Nucleus accumbens (tissue), 56 donors: ENCODE measurements at places on chromosomes 4 and X.

DNA sequence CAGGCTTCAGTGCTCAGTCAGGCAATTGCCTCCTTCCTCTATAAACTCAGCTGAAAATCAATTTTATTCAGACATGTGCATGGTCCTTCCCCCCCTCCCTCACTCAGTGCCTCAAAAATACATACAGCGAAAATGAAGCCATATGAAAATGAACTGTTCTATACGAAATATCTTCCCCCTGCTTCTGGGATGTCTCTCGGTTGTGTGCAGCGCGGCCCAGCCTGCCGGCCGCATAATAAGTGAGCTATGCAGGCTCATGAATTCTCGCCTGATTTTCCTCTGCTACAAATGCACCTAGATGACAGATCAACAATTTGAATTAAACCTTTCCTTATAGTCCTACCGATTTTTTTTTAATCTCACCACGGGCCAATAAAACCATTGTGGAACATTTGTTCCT lies 252.9 kb downstream of the CRLF2 start:
- DNase-seq = no peak

- DNase-seq = no peak
These were observed 28.8 kb upstream of the PPP2R2C start for GRCh38 chr4:6501171-6501570.

GRCh38 chr4:36392916-36393315 lies 111.5 kb downstream of the DTHD1 start:
- no peak for DNase-seq

DNA sequence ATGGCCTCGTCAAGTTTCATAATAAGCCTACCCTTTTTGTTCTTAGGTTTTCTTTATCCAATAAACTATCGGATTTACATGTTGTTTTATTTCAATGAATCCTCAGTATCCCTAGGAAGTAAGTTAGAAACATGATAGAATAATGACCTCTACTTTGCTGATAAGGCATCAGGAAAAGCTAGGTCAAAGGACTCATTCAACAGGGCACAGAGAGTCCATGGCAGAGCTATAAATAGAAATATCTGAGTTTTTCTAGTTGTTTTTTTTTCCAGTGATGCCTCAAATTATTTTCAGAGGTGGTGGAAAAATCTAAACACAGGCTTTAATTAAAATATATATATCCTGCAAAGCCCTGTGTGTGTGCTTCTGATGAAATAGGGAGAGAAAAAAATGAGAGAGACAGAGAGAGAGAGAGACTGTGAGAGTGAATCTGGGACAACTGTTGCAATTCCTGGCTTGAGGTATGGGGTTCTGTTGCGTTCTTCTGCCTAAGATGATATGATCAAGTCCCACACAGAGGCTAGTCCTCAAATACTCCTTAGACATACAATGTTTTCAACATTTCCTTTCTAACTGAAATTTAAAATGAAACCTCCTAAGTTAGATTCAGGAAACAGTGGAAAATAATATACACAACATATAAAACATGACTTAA lies 139.9 kb downstream of the HDX start:
- no peak for DNase-seq

DNA sequence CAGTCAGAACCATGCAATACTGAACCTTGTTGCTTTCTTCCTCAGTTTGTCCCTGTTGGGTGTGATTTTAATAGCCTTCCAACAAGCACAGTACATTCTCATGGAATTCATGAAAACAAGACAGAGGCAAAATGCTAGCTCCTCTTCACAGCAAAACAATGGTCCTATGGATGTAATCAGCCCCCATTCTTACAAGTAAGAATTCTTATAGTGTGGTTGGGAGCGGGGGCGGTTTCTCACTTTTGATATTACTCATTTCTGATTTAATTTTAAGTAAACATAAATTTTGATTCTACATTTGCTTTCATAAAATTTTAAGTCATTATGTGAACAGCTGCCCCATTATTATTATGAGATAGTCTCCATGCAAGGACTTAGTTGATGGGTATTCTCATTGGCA lies 80.8 kb upstream of the TLR2 start:
- no peak for DNase-seq

DNA sequence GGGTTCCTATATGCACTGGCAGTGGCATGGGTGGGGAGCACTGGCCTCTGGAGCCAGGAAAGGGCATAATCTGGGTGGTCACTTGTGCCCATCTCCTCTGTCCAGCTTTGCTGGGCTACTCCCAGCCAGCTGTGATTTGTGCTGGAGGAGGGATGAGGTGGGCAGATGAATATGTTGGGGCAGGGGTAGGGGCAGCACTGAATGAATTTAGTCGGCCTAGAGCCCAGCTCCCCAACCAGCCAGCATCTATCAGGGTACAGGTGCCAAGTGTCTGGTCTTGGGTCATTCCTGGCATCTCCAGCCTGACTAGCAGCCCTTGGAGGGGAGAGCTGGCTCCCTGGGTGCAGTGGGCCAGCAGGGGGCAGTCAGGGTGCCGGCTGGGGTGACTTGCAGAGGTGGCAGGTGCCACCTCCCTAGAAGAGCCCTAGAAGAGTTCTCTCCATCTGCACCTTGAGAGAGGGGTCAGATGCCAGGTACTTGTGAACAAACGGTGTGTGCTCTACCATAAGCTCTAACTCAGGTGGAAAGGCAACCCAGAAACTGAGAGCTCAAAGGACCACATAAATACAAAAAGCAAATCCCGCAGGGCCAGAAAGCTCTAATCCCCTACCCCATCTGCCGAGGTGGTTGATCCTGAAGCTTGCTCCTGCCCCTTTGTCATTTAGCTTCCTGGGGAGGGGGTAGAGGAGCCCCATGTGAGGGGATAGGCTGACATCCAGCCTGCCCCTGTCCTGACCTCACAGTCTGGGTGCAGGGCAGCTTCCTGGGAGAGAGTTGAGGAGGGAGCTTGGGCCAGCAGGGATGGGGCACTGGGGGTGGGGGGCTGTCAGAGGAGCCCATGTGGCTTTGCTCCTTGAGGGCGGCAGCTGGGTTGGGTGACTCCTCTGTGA lies 2.2 kb downstream of the SORCS2 start:
- DNase-seq = peak; percentile 51

GRCh38 chr4:1367230-1367935 lies 20.4 kb downstream of the UVSSA start:
- DNase-seq = no peak

DNA sequence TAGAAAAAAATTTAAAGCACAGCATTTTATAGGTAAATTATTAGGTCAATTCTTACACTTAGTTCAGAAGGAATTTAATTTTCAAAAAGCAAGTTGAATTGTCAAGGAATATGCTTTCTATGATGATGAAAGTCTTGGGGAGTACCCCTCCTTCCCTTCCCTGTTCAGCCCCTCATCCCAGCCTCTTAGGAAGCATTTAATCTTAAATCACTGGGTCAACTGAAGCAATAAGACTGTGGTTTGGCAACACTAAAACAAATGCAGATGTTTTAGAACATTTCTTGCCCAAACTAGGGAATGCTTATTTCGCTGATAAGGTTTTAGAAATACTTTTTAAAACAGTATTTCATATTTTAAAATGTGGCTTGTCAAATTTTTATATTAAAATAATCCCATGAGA lies 19.1 kb upstream of the ARSJ start:
- no peak for DNase-seq

DNA sequence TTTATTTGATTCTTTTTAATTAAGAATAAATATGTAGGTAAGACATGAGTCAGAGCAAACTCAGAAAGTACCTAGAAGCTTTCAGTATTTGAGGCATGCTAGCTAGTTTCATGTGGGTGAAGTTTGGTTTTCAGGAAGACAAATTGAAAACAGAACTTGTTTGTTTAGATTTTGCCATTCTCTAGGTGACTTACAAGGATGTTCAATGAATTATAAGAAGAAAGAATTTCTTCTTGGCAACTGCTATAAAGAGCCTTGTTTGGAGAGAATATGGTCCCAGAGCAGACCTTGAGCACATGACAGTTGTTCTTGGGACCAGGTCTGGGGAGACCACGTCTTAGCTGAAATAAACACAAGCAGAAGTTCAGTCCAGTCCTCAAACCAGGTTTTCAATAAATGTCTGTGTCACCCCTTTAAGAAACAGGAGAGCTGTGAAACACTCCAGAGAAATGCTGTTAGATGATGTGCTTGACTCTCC lies 38.0 kb upstream of the IL21 start:
- DNase-seq = no peak

DNA sequence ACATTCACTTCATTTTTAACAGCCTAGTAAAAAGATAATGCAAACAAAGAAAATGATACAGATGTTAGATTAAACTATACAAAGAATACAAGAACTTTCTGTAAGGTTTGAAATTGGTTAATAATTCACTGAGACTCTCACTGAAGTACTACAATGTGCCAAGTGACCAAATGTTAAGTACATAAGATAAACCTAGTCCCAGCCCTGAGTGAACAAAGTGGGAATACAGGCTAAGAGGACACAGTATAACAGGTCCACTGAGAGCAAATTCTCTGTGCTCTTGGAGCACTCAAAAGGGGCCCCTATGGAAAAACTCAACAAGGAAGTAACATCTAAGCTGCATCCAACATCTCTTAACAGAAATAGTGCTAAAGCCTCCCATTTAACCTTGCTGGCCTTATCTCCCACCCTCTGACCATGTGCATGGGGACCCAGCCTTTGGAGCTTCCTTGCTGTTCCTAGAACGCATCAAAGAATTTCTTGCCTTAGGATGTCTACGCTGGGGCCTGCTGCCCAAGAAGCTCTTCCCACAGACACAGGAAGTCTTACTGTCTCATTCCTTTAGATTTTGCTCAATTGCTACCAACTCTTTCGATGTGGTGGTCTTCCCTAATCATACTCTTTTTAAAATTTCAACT lies 113.4 kb downstream of the ZAR1 start:
- DNase-seq = no peak

- DNase-seq = no peak
These were observed 134.7 kb downstream of the SHROOM3 start for GRCh38 chr4:76569706-76570105.

DNA sequence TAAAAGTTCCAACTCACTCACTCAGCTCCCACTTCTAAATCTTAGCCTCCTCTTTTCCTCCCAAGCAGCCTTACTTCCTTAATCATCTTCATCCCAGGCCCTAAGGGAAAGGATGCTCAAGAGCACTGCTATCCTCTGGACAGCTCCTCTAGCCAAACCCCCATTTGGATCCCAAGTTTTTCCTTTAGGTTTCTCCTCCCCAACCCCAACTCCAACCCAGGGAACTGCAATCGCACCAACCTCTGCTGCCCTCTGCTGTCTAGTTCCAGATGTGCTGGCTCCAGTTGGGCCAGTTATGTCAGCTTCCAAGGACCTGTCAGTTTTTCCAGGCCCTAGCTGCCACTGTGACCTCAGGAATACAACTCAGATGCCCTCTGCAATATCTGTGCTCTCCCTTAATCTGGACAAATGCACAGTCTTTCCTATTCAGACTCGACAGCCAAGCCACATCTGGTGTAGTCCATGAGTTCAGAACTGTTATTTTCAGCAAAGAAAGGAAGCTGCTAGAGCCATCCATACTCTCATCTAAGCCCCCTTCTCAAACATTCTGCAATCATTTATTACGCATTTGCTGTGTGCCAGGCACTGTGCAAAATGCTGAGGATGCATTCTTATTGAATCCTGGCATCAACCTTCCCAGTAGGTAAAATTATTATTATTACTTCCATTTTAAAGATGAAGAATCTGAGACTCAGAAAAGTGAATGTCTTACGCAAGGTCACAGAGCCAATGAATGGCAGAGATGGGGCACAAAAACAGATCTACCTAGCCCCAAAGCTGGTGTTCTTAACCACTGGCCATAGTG lies 12.3 kb upstream of the XPNPEP2 start:
- peak; percentile 0 for DNase-seq
